Astrocyte (in vitro differentiated cells and primary cell): ENCODE measurements at places on chromosomes 3 and 15.

- no peak for DNase-seq
Observed at GRCh38 chr15:31263751-31264558, 62.7 kb upstream of the KLF13 start.

- no peak for DNase-seq
Observed at GRCh38 chr3:196047391-196048030, 34.4 kb downstream of the TFRC start.

- no peak for DNase-seq
Observed at GRCh38 chr3:132573797-132574211, 23.3 kb upstream of the ACKR4 start.

DNA sequence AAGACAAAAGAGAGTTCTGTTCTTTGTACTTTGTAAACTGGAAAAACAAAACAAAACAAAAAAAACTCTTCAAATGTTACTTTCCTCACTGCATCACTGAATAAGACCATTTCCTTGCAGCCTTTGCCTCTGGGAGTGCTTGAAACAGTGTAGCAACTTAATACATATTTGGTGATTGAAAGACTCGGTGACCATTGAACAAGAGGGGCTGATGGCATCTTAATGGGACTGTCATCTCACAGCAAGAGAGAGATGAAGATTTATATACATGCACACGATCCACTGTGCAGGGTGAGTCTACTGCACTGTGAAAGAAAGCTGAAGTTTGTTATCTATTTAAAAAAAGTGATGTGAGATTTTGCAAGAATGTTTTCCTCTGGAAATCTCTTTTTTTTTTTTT, 111.9 kb upstream of the KLHL25 start:
- DNase-seq, result no peak

- peak; percentile 34 for DNase-seq
Observed at GRCh38 chr15:26628879-26629529, 143.9 kb downstream of the GABRB3 start.

GRCh38 chr3:196835086-196835485, 32.6 kb upstream of the SENP5 start:
- no peak for DNase-seq

- DNase-seq, result no peak
Observed at GRCh38 chr15:56053046-56053400, 59.6 kb upstream of the NEDD4 start.

DNA sequence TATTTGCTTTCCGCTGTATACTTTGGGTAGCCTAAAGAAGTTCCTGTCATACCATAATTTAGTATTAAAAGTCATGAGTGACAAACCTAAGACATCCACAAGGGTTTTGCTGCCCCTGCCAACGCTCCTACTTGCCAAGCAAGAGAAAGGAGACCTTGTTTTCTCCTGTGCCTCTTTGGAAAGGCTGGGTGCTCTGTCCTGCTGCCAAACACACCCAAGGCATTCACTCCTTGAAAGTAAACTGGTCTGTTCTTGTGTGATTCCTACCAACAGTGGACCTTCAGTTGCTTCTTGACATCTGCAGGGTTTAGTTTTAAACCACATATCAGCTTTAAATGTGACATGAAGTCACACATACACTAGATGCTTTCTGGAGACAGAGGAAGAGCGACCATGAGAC, 295.4 kb downstream of the SLC9A9 start:
- DNase-seq, result no peak

GRCh38 chr15:90015749-90016148, 14.6 kb downstream of the ZNF710 start:
- DNase-seq, result no peak

DNA sequence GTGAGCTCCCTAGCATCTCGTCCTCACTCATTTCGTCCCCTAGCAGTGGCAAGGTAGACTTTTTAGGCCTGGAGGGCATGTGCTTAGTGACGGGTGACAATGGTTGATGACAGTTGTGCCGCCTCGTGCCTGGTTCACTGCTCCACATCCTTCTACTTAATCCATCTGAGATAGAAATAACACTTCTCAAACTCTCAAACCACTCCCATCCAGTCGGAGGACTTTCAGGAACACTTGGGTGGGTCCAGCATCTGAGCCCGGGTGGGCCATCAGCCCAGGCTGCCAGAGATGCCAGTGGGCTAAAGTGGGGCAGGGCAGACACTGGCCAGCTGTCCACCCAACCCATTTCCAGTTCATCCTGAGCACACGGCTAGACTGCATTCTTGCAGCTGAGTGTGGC, 79.7 kb upstream of the SMAD3 start:
- DNase-seq, result no peak

GRCh38 chr3:194139071-194139813, 3.3 kb downstream of the HES1 start:
- peak; percentile 87 for DNase-seq

GRCh38 chr3:134201201-134202130, 49.2 kb downstream of the RYK start:
- DNase-seq, result peak; percentile 95

DNA sequence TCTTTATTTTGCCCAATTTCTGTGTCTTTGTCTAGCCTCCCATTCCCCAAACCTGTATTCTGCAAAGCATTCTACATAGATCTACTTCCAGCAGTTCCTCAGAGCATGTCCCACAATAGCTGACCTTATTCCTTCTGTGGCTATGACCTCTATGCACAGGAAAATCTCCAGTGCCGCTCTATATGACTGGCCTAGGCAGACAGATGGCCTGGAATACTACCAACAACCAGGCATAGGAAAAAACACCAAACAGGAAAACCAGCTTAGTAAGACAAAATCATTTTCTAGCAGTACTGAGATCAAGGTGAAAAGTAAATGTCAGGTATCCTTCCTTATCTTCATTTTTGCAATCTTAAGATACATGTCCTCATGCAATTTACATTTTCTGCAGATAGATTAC, 1115.0 kb downstream of the IGSF11 start:
- no peak for DNase-seq

GRCh38 chr15:81013396-81013929, 12.7 kb downstream of the TLNRD1 start:
- no peak for DNase-seq

- DNase-seq, result no peak
Observed at GRCh38 chr15:96254173-96254572, 76.3 kb upstream of the NR2F2 start.

GRCh38 chr15:89613031-89613430, 37.8 kb downstream of the TICRR start:
- no peak for DNase-seq

DNA sequence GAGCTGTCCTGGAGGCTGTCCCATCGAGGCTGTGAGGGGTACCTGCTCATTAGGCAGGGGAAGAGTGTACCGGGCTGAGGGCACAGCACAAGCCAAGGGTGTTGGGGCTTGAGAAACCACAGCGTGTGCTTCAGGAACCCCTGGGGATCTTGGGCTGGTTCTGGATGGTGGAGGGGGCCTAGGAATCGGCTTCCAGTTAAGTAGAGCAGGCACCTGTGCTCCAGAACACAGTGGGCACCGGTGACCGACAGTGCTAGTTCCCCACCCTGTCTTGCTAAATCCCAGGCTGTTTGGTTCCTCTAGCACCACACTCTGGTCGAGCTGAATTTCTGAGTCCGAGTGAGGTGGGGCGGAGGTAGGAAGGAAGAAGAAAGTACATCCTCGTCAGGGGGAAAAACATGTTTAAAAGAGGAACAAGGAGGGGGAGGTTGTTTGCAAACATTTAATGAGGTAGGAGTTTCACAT, 29.1 kb downstream of the SLC6A6 start:
- DNase-seq, result no peak

- no peak for DNase-seq
Observed at GRCh38 chr3:195160257-195160898, 110.6 kb downstream of the XXYLT1 start.

DNA sequence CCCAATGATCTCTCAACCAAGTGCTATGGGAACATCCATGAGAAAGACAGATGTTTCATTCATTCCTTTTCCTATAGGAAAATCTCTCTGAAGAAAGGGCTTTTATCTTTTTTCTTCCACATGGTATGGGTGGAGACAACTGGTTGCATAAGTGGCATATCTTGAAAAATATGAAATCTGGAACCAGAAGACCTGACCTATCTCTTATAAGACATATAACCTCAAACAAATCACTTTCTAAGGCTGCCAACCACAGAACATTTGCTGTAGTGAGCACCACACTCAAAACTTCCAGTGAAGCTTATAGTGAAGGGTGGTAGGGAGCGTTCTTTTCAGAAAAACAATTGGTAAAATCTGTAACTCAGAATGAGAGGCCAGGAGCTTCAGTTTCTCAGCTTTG, 58.5 kb downstream of the SHQ1 start:
- DNase-seq, result no peak

DNA sequence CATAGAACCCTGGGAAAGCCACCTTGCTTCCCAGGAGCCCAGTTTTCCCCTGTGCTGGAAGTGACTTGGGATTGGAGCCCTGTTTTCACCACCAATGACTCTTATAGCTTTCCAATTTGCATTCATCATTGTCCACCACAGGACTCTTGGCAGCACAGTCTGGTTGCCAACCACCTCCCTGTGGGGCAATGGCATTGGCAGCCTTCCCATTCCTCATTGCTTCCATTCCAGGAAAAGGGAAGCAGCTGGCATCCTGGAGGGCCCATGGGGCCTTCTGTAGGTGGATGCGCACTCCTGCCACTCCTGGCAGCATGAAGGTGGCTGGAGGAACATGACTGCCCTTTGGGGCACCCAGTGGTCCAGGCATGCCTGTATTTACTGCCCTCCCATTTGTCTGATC, 57.7 kb downstream of the FEM1B start:
- peak; percentile 14 for DNase-seq

GRCh38 chr3:138846262-138846791, 11.6 kb upstream of the PIK3CB start:
- DNase-seq, result no peak

DNA sequence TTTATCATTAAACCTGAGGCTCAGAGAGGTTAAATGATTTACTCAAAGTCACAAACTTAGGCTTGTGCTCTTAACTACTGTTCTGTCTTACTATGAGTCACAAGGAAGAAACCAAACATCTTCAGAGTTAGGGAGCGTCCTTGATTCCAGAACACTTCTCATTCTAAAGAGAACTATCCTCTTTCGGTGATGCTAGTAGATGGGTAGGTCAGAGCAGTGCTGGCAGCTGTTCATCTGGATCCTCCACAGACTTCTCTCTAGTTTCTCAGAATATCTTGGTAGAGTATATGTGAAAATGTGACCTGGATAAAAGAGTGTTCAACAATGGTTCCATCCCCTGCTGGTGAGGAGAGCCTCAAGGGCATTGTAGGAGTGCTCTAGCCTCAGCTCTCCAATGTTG, 3.3 kb downstream of the ARL6IP5 start:
- peak; percentile 55 for DNase-seq

- no peak for DNase-seq
Observed at GRCh38 chr15:76418352-76419140, 82.0 kb downstream of the ISL2 start.

DNA sequence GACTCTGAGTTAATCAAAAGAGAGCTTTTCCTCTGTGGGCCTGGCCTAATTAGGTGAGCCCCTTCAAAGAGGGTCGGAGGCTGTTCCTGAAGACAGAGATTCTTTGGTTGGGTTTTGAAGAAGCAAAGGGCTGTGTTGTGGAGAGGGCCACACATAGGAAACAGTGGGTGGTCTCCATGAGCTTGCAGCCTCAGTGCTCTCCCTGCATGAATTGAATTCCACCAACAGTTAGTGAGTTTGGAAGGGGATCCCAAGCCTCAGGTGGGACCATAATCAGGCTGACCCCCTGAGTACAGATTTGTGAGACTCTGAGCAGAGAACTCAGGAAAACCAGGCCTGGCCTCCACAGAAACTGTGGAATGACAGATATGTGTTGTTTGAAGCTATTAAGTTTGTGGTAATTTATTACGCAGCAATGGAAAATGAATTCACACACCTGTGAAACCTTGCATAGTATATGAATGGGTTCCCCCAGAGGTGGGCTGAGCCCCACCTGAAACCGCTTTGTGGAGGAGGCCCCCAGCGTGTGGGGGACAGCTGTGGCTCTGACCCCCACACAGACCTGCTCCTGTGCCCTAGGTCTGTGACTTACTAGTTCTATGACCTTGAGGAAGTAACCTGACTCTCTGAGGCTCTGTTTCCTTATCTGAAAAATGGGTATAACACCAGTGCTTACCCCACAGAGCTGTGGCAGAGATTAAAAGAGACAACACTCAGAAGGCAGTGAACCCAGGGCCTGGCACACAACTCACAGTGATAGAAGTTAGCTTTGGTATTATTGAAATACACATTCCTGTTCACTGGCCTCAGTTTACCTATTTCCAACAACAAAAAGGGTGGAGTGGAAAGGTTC, 431.3 kb downstream of the FOXP1 start:
- no peak for DNase-seq

DNA sequence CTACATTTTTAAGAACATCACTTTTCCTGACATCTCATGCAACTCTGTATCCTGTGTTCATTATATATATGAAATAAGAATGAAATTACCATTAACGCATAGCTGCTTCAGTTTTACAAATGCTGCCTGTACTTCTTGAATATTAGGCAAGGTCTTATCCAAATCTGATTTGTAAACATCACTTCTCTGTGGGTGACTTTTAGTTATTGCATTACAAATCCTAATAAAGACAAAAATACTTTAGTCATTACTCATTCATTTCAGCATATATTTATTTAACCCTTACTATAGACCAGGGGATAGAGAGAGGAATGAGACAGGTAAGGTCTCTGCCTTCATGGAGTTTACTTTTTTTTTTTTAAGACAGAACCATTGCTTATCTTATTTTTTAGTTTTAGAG, 36.8 kb downstream of the MTMR10 start:
- DNase-seq, result peak; percentile 12

DNA sequence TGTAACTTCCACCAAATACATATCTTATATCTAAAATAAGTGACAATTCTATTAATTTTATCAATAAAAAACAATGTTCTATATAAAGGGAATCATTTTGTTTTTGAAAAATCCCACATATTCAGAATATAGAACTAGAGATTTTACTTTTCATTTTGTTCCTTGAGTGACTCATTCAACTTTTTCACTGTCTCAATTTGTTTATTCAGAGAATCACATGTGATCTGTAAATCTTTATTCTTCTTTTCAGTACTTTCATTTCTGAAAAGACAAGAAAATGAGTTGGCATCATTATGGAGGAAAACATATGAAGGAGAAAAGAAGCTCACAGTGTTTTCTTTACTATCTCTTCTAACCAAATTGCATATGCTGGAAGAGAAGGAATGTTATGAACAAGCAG, 35.0 kb downstream of the CIP2A start:
- no peak for DNase-seq

DNA sequence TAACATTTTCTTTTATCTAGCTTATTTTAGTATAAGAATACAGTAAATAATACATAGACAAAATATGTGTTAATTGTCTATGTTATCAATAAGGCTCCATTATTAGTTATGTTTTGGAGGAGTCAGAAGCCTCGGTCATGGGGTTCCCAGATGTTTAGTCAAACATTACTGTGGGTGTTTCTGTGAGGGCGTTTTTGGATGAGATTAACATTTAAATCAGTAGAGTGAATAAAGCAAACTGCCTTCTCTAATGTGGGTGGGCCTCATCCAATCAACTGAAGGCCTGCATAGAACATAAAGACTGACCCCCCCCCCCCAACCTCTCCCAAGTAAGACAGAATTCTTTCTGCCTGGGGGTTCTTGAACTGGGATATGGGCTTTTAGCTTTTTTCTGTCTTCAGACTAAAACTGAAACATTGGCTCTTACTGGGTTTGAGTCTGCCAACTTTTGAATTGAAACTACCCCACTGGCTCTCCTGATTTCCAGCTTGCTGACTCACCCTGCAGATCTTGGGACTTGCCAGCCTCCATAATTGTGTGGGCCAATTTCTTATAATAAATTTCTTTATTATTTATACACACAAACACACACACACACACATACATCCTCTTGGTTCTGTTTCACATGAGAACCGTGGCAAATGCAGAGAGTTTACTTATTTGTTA, 192.0 kb downstream of the TPRG1 start:
- DNase-seq, result peak; percentile 33

GRCh38 chr15:50134524-50135024, 15.5 kb upstream of the ATP8B4 start:
- DNase-seq, result peak; percentile 93
